Thymus (tissue), 14 donors: ENCODE measurements at places on chromosomes 6 and 20. TPM values are rescaled to one million over a fixed set of nuclear protein-coding genes. Genes with fewer than 3 reads are reported as not detected.

C6orf118 gene
- polyA plus RNA-seq, result 0.46 TPM

LY6G6C gene
- 7.0 TPM for polyA plus RNA-seq

DNA sequence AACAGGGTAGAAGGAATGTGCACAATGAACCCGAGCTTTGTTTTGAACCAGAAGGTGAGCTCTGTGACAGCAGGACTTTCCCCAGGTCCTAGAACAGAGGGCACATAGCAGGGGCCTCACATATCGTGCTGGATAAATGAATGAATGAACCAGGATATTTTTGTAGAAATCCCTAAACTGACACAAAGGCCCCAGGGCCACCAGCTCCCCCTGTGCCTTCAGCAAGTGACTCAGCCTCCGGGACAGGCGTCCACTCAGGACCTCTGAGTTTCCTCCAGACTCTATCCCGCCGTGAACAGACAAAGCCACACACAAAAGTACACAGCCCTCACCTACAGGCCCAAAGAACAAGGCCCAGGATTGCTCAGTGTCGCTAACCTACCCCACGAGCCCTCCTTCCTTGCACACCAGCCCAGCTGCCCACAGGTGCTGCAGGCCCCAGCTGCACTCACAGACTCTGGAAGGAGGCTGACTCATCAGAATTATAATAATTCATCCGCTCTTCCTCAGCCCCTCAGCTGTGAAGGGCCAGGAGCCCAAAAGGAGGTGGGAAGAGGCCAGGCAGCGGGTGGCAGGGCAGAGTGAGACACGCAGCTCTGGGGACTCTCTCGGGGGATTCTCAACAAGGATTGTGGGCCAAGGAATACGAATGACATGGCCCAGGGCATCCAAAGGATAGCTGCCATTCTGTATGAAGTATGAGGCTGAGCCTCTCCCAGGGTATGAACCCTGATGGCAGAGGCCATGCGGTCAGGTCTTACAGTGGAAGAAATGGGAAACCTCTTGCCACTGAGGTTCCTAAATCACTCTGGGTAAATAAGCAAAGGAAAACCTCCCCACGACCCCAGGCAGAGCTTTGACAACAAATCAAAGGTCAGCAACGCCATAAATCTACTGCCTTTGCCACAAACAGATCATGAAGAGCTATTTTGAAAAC lies 40.9 kb downstream of the SUMO4 start:
- DNase-seq, result no peak

DNA sequence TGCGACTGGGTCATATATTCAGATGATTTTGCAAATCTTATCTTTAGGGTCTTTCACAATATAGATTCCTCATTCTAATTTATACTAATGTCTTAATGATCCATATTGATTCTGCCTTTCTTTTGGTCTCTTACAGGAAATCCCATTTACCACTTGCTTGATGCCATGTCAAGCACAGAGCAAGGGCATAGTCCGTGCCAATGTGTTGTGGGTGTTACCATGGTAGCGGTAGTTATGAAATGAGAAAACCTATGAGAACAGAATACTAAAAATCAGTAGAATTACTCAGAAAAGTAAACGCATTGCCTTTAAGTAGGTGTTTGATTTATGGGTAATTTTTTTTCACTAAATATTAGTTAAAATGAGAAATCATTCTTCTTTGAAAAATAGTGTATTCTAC lies 153.9 kb upstream of the RAB32 start:
- DNase-seq, result no peak
